Fibroblast of mammary gland (primary cell): ENCODE measurements at places on chromosomes 2 and 18.

GRCh38 chr18:56738184-56738583 is 87.0 kb downstream of the WDR7 start:
- no peak for DNase-seq

DNA sequence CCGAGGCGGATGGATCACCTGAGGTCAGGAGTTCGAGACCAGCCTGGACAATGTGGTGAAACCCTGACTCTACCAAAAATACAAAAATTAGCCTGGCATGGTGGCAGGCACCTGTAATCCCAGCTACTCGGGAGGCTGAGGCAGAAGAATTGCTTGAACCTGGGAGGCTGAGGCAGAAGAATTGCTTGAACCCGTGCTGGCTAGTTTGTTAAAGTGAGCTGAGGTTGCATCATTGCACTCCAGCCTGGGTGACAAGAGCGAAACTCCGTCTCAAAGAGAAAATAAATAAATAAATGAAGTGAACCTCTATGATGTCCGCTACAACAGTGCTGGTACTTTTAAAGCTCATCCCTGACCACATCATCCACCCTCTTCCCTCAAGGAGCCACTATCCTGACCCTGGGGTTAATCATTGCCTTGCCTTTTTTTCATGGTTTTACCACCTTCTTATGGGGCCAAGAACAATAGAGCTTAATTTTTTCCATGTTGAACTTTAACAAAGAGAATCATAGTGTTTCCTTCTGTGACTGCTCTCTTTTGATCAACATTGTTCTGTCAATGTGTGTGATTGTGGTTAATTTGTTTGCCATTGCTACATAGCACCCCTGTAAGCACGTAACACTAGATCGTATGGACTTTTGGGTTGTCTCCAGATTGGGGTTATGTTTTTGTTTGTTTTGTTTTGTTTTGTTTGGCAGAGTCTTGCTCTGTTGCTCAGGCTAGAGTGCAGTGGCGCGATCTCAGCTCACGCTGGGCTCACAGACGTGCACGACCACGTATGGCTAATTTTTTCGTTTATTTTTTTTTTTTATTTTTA is 17.1 kb upstream of the ATRAID start:
- no peak for DNase-seq

GRCh38 chr2:145958611-145959010 is 1438.7 kb upstream of the ZEB2 start:
- DNase-seq, result no peak

- no peak for DNase-seq
These were observed 39.2 kb downstream of the TRIP12 start for GRCh38 chr2:229882583-229882982.

DNA sequence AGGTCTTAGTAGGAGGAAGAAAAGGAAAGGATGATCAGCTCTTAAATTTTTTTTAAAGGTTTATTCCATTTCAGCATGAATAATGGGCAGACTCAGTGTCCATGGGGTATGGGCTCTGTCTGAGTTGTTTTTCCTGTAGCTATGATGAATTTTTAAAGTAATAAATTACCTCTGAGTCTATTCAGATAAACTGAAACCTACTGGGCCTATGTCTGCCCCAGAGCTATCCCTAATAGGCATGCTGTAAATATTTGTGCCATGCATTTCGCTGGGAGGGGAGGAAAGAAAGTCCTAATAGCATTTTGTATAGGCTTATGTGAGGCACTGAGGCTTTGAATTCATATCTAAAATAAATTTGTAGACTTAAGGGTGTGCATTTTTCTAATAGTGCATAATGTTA is 210.4 kb upstream of the BOD1L2 start:
- no peak for DNase-seq

DNA sequence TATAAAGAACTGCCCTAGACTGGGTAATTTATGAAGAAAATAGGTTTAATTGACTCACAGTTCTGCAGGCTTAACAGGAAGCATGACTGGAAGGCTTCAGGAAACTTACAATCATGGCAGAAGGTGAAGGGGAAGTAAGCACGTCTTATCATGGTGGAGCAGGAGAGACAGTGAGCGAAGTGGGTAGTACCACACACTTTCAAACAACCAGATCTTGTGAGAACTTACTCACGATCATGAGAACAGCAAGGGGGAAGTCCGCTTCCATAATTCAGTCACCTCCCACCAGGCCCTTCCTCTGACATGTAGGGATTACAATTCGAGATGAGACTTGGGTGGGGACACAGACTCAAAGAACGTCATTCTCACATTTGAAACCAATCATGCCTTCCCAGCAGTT is 260.1 kb upstream of the FAM98A start:
- DNase-seq, result no peak

- DNase-seq, result peak; percentile 62
These were observed 18.3 kb downstream of the MAIP1 start for GRCh38 chr2:199973703-199974102.

DNA sequence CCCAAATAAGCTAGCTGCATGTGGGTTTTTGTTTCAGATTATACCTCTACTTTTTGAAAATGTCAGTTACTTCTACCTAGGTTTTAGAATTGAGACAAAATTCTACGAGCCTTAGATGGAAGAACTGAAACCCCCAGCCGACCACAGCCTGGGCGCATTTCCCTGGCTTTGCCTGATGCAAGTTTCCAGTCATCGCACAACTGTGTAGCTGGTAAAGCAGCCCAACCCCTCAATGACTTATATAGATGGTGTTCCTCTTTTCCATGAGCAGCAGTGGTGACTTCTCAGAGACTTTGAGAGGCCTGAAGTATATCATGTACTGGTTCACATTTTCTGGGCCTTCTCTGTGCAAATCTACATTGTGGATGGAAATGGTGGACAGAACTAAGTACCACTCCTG is 515.4 kb upstream of the RAB6C start:
- DNase-seq, result no peak

DNA sequence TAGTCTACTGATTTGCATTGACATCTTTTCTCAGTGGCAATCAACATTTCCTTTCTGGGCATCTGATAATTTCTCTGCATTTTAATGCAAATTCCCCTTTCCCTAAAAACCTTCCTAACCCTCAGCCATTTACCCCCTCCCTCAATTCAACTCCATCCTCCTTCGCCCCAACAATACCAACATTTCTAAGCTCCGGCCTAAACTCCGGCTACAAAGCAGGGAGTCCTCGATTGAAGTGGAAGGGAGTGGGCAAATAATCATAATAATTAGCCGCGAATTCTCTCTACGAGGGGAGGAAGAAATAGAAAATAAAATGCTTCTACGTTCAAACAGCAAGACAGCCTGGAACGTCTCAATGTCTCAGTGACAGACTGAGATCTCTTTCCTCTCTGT is 4.6 kb downstream of the BCL11A start:
- no peak for DNase-seq

DNA sequence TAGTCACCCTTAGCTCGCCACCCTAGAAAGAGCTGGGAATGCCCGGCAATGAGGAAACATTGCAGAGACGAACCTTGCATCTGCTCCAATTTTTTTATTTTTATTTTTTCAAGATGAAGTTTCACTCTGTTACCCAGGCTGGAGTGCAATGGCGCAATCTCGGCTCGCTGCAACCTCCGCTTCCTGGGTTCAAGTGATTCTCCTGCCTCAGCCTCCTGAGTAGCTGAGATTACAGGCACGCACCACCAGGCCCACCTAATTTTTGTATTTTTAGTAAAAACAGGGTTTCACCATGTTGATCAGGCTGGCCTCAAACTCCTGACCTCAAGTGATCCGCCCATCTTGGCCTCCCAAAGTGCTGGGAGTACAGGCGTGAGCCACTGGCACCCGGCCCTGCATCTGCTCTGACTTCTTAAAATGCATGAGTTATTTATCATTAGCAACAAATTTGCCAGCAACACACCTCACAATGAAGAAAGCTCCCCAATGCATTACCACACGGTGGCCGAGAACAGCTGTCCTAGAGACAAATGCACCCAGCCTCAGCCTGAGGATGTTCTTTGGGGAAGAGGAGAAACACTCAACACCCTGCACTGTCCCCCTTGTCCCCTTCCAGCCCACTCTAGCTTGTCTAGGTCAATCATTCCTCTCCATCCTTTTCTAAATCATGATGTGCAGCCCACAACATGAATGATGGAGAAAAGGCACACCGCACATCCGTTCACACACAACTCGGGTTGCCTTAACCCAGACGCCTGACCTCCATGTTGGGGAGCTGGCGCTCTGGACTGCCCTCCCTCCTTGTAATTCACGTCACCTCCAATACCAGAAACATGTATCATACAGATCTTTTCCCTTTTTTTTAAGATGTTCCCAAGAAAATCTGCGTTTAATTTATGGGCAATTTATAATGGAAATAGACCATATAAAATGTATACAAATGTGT is 46.9 kb downstream of the TTC32 start:
- peak; percentile 45 for DNase-seq

GRCh38 chr2:122019724-122020123 is 264.3 kb downstream of the TSN start:
- no peak for DNase-seq
